ENCODE measurements at places on chromosomes 16 and 17.

DNA sequence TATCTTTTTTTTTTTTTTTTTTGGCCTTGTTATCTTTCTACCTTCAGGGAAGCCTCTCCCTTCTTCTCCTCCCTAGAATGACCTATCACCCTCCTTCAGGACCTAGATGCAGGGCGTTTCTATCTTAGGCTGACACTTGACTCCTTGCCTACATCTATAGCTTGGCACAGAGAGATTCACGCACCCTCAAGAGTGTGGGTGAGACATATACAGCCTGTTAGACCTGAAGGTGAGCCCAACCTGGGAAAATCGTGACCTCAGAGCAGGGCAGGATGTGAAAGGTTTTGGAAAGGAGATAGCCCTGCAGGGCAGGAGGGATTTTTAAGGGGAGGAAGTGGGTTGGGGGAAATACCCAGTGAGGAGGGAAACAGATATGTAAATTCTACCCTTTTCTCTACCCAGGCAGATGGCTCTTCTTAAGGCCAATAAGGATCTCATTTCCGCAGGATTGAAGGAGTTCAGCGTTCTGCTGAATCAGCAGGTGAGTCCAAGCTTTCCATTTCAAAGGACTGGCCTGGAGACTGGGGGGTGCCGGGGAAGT, at the start of gene AHSP:
Gene AHSP, plus strand, starts transcription at position 167 of the 541 bp plus-strand sequence. Its CDS starts 240 bp downstream, at position 407.
- DNase-seq, result no peak

- DNase-seq, result no peak
Measured at GRCh38 chr16:4790871-4791270, 2.7 kb upstream of the SEPTIN12 start.

GRCh38 chr17:67746704-67747571, 29.2 kb downstream of the NOL11 start:
- DNase-seq, result no peak

DNA sequence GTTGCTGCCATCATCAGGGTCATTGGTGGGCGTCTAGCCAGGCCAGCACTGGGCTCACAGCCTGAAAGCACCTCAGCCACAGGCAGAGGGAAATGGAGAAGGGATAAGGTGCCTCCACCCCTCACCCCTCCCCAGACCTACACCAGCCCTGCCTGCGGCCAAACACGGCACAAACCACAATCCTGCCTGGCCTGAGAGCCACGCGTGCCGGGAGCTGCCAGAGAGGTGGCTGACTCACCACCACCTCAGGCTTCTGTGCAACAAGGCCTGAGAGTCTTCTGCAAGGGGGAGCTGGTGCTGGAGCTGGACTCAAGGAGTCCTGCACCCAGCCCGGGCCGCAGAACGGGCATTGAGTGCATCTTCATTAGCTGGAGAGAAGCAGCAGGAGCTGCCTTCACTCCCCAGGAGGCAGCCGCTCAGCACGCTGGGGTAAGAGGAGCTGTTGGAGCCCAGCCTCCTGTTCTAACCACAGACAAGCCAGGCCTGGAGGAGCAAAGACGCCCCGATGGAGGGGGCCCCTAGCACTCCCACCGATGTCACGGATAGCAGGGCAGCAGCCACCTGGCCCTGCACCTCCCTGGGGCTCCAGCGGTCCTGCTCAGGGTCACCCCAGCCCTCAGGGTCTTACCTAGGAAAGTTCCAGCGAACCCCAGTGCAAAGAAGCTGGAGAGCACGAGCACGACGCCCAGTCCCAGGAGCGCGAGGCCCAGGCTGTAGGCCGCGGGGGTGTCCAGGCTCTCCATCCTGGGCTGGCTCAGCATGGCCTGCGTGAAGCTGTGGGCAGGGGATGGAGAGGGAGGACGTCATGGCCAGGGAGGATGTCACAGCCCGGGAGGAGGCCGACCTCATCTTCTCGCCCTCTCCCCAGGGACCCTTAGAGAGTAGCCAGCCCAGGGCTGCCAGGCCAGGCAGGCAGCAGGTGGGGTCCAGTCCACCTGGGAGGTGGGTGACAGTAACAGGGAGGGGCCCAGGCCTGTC, 16.0 kb upstream of the RASD1 start:
- DNase-seq, result peak; percentile 75

- DNase-seq, result no peak
Measured at GRCh38 chr16:24146518-24146917, 109.6 kb upstream of the CACNG3 start.

DNA sequence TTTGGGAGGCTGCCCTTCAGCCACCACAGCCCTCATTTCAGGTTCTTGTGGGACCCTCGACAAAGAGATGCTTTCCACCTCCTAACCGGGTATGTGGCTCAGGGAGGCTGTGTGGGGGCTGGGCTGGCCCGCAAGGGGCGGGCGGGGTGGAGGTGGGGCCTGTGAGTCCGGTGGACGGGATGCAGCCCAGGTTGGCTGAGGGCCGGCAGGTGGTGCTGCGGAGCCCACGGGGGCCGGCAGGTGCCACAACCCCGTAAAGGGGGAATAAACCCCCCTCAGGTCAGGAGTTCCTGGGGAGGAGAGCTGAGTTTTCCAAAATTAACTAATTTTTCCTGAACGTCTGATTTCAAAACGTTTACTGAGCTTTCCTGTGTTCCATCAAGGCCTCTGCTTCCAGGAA, 4.9 kb upstream of the CIAO3 start:
- no peak for DNase-seq

DNA sequence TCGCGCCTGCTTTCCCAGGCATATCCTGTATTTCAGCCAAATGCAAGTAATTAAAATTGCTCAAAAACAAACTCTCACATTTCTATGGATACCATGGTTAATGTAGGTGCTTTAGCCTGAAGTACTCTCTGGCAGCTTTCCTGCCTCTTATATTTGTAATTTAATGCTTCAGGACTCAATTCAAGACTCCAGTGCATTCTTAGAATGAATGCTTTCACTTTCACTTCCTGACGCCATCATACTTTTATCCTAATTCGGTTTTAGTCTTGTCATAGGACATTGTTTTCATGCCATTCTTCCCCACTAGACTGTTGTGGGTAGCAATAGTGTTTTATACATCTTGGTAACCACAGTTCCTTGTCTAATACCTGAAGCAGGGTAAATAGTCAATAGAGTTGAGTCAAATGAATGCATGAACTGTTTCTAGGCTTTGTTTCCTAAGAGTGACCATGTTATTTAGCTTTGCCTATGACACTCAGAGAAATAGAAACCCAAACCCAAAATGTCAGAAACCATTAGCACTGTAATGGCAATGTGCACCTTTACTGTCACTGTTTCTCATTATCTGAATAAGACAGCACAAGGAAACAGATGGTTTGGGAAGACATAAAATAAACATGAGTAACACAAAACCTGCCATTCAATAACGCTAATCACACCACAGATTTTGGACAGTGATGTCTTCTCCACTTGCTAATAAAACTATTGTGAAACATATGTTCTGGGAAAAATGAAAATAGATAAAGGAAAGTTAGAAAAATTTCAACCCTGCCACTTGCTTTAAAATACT, 705.5 kb downstream of the CDH11 start:
- no peak for DNase-seq

DNA sequence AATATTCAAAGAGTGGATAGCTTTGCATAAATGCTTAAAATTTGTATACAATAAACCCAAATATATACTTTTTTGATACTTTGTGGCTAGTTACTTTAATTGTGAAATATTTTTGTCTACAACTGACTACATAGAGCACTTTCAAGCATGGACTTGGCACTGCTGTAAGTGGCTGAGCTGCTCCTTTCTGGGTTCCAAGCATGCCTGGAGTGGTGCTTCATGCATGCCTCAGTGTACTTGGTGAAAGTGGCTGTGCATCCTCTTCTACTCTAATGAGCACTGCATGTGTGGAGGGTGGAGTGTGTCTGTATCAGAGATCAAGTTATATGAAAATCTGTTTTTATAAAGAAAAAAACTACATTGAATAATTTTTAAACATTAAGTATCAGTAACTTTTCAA, 94.1 kb downstream of the OMG start:
- DNase-seq, result no peak

DNA sequence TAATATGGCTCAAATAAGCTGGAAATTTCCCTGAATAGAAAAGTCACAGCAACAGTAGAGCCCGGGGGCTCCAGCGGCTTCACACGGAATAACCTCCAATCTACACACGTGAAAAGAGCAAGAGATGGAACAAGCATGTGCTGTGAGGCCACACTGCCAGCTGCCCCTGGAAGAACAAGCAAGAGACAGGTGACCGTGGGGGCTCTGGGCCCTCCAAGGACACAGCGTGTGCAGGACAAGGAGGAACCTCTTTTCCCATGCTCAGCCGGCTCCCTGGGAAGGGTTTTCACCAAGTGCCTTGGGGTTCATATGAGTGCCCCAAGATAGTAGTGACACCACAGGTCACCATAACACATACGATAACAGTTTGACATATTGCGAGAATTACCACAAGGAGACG, 110.2 kb upstream of the ZNF750 start:
- DNase-seq, result no peak

DNA sequence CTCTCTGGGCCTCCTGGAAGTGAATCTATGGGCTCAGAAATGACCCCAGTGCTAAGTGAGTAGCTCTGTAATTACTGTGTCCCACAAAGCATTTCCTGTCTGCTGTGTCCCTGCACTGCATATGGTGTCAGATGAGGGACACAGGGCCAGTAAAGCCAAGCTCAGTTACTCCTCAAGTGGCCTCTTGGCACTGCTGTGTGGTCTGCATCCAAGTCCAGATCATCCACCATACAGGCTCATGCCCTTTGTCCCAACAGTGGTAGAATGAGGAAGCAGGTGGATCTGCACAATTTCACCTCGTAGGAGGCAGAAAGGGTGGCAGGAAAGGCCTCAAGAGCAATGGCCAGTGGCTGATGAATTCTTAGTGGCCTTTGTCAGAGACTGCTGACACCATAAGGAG, 146.8 kb downstream of the SOX9 start:
- no peak for DNase-seq

- DNase-seq, result no peak
Measured at GRCh38 chr16:64880994-64881393, 240.9 kb downstream of the CDH11 start.

DNA sequence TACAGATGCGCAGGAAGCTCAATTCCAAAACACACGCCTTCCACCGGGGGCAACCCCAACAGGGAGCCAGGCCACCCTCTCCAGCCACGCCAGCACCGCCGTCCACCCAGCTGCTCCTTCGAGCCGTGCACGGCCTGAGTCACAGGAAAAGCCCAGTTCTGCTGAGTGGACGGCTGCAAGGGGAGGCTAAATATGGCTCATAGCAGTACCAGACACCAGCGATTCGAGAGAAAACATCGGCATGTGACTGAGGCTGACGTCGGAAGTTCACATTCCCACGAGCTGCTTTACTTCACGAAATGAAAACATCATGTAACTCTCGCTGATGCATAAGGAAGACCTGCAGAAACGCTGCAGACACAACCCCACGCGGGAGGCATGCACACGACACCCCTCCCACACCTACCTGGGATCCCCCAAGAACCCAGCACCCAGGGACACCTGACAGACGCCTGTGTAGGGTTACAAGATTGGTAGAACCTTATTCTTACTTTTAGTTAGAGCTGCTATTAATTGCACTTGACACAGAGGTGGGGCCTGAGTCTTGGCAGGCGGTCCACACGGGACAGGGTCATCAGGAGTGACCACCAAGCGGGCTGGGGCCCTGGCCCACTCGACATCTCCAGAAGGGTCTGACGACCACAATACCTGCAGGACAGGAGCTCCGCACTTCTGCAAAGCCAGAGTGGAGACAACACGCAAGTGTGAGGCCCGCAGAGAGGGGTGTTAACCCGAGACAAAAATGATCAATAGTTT, 116.8 kb downstream of the ANKRD11 start:
- no peak for DNase-seq

- no peak for DNase-seq
Measured at GRCh38 chr17:2089021-2089422, 34.1 kb downstream of the HIC1 start.

GRCh38 chr17:33436321-33436720, 143.2 kb upstream of the ASIC2 start:
- no peak for DNase-seq

- no peak for DNase-seq
Measured at GRCh38 chr16:56269281-56269680, 78.0 kb downstream of the GNAO1 start.

DNA sequence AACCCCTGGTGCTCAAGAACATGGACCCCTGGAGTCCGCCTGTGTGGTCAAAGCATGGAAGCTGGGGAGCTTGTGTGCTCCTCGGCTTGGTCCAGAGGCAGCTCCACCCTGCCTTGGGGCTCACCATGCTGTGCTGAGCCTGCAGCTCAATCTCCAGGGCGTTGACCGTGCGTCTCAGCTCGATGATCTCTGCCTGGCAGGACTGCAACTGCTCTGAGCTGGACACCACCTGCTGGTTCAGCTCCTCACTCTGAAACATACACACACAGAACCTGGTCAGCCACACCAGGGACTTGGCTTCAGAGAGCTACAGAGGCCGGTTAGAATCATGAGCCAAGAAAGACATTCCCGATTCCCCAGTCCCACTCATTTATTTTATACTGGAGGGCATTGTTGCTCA, 2.7 kb downstream of the KRT35 start:
- DNase-seq, result no peak

DNA sequence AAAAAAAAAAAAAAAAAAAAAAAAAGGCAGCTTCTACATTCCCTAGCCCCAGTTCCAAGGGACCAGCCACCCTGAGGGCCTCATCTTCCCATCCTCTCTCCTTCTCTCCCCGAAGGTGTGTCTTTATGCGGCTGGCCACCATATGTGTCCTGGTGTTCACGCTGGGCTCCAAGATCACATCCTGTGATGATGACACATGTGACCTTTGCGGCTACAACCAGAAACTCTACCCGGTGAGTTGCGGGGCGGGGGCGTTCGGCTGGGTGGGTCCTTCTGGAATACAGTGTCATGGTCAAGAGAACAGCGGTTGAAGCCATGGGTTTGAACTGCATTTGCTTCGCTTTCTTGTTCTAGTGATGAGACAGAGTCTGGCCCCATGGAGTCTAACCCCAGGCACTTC, 22.6 kb upstream of the COQ7 start:
- no peak for DNase-seq

- DNase-seq, result no peak
Measured at GRCh38 chr16:2043667-2044451, 3.8 kb downstream of the NTHL1 start.

DNA sequence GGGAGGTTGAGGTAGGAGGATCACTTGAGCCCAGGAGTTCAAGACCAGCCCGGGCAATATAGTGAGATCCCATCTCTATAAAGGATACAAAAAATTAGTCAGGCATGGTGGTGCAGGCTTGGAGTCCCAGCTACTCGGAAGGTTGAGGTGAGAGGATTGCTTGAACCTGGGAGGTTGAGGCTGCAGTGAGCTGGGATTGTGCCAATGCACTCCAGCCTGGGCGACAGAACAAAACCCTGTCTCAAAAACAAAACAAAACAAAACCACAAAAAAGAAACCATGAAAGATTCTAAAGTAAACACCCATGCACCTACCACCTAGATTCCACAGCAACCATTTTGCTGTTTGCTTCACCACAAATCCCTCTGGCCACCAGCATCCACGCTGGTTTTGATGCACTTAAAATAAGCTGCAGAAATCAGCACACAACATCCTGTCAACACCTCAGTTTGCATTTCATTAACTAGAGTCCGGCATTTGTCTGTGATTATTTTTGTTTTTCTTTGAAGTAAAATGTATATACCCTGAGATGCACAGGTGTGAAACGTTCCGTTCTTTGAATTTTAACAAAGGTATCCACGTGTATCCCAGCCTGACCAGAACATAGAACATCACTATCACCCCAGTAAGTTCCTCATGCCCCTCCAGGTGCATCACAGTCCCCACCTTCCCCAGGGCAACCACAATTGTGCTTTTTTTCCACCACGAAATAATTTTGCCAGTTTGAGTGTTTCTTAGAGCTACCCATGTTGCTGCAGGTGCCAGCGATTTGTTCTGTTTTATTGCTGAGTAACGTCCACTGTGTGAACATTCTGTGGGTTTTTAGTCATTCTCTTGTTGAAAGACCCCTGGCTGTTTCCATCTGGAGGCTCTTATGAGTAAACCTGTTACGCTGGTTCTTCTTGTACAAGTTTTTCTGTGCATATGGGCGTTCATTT, 191.5 kb downstream of the SEC14L1 start:
- DNase-seq, result no peak

All from AG04450 (cell line).